Central memory CD4-positive, alpha-beta T cell (primary cell): ENCODE measurements at places on chromosomes 3 and 15.

DNA sequence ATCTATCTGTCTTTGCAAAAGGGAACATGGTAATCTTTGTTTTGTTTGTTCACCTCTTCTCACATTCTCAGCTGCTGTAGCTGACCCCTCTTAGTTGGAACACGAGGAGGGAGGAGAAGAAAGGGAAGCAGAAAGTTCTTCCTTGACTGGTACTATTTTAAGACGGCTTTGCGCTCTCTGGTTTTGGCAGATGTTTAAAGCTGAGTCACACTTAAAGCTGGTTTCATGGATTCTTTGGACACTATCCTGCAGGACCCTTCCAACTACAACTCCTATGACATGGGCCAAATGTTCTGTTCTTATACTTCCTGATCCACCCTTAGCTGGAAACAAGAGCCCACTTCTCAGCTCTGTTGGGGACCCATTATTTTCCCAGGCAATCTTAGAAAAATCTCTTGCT, 40.6 kb upstream of the FXR1 start:
- DNase-seq, result no peak

GRCh38 chr3:53269888-53270880, 14.4 kb upstream of the TKT start:
- DNase-seq, result no peak

DNA sequence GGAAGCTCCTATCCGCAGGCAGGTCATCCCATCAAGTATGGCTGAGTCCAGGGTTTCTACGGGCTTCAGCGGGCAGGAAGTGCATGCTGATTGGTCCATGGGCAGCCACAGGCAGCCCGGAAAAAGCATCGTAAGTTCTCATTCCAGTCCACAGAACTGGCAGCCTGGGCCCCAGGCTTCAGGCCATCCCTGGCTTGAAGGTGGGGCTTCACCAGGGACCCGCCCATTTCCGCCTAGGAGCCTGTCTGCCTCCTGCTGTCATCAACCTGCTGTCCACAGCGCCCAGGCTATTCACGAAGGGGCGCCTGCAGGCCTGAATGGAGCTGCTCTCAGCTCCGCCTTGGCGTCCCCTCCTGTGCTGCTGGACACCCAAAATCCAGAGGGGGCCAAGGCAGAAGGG, 13.9 kb downstream of the PCYT1A start:
- no peak for DNase-seq

DNA sequence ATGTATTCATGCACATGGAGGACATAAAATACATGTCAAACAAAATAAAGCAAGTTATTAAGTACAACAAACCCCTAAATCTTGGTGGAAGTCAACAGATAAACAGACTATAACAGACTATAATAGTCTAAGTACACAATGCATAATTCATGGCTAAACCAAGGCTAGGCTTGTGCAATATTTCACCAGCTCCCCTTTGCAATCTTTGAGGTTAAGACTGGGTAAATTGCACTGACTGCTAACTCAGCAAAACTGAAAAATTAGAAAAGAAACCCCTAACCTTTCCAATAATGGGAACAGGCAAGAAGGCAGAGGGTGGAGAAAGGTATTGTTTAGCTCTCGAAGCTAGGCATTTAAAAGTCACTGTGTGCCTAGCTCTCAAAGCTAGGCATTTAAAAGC, 304.9 kb upstream of the WNT5A start:
- DNase-seq, result no peak

- no peak for DNase-seq
These were observed 388.3 kb downstream of the FEZF2 start for GRCh38 chr3:61985020-61985419.

DNA sequence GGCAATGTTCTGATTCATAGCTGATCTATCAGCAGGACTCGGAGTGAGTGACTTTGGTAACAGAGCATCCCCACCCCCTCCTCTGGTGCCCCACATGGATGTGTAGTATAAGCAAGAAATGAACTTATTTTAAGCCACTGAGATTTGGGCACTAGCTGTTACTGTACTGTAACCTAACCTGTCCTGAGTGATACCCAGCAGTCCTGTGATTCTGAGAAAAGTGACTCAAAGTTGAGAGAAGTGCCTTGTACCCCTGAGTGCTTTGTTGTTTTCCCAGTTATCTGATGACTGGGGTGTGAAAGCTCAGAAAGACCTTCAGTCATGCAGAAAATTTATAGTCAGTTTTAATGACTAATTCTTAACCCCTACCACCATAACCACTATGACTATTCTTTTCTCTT, 439.9 kb upstream of the RBMS3 start:
- no peak for DNase-seq

- no peak for DNase-seq
These were observed 348.1 kb upstream of the DCBLD2 start for GRCh38 chr3:99249627-99250026.

GRCh38 chr3:126353694-126354321, 3.4 kb downstream of the KLF15 start:
- DNase-seq, result no peak
